PC-9 (cell line): ENCODE measurements at places on chromosomes 4 and X. TPM values are rescaled to one million over a fixed set of nuclear protein-coding genes. Genes with fewer than 3 reads are reported as not detected.

TEC gene
- 6.2 and 6.6 TPM in 2 replicates for total RNA-seq

CENPVL2 gene
- not detected in 2 replicates for total RNA-seq

NSG1 gene
- total RNA-seq, result not detected in 2 replicates

PCSK1N gene
- total RNA-seq, result not detected in 2 replicates

TMEM271 gene
- not detected in 2 replicates for total RNA-seq

TCEAL2 gene
- total RNA-seq, result not detected in 2 replicates

DNA sequence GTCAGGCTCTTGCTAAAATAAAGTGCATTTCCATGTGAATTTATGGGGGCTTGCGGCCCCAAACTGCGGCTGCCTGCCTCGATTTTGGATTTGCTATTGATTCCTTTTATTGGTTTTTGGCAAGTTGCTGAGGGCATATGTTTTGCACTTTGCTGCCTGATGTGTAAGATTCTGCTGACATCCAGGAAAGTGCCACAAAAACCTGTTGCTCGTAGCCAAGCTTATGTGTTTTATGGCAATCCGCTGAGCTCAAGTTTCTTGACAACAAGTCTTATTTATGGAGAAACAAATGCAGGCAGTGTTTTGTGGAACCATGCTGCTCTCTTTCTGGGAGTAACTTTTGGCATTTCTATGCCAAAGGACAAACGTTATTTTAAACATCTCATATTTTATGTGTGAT is 97.3 kb upstream of the DDIT4L start:
- no peak overlapping the region for H3K4me3 ChIP-seq
- no peak for DNase-seq
- H3K27ac ChIP-seq, result no peak overlapping the region
- H3K36me3 ChIP-seq, result no peaks in the 10 kb centered on the region
- 0 out of 2 replicates have a peak, but pooled peaks cover 4% of the 10 kb centered on the region for H3K4me1 ChIP-seq

- no peak overlapping the region for H3K27ac ChIP-seq
- no peak for DNase-seq
- H3K4me3 ChIP-seq, result no peak overlapping the region
- no peaks in the 10 kb centered on the region for H3K27me3 ChIP-seq
- H3K4me1 ChIP-seq, result no peaks in the 10 kb centered on the region
Observed at GRCh38 chr4:84626673-84627072, 43.7 kb downstream of the CDS1 start.

GRCh38 chr4:174669270-174669669 is 147.0 kb upstream of the HPGD start:
- no peaks in the 10 kb centered on the region for H3K27me3 ChIP-seq
- H3K27ac ChIP-seq, result 0 out of 2 replicates have a peak overlapping the region, but pooled peaks have one; percentile 19
- DNase-seq, result peak; percentile 52
- no peaks in the 10 kb centered on the region for H3K36me3 ChIP-seq

DNA sequence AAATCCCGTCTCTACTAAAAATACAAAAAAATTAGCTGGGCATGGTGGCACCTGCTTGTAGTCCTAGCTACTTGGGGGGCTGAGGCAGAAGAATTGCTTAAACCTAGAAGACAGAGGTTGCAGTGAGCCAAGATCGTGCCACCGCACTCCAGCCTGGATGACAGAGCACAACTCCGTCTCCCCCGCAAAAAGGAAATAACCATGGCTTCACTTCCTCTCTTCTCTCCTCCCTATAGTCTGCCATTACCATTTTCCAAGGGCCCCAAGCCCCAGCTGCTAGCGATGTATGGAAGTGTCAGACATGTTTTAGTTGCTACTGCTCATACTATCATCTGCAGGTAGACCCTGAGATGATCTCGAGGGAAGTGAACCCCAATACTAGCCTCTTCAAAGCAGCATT is 177.3 kb upstream of the FAM9B start:
- H3K27me3 ChIP-seq, result no peaks in the 10 kb centered on the region
- no peaks in the 10 kb centered on the region for H3K4me1 ChIP-seq
- no peak overlapping the region for H3K27ac ChIP-seq
- no peak for DNase-seq
- no peaks in the 10 kb centered on the region for H3K36me3 ChIP-seq

- no peak overlapping the region for H3K4me3 ChIP-seq
- DNase-seq, result no peak
- H3K27me3 ChIP-seq, result no peaks in the 10 kb centered on the region
- no peak overlapping the region for H3K27ac ChIP-seq
Observed at GRCh38 chrX:9888953-9889470, 78.1 kb upstream of the CLDN34 start.
